Smooth muscle cell of bladder (primary cell): ENCODE measurements at places on chromosomes 12 and 14. TPM values are rescaled to one million over a fixed set of nuclear protein-coding genes. Genes with fewer than 3 reads are reported as not detected.

Gene NPAS3
- 0.28 and 0.83 TPM in 2 replicates for total RNA-seq

Gene TMEM30B
- 0.14 and 0.28 TPM in 2 replicates for total RNA-seq

Gene CELA1
- not detected in 2 replicates for total RNA-seq

Gene TMPO
- total RNA-seq: 24.5 and 25.1 TPM in 2 replicates

Gene ARHGEF40
- total RNA-seq: 16.4 and 17.3 TPM in 2 replicates

Gene TGM1
- 0.71 and 1.6 TPM in 2 replicates for total RNA-seq

Gene FAM222A
- total RNA-seq: under 0.01 and 0.09 TPM in 2 replicates

Gene LRFN5
- 1.3 and 7.4 TPM in 2 replicates for total RNA-seq

Gene TAS2R43
- 1.3 TPM in 1 of 2 replicates, not detected in the other for total RNA-seq

Gene MBIP
- 7.0 and 7.5 TPM in 2 replicates for total RNA-seq

Gene ALX1
- total RNA-seq: 1.4 and 2.5 TPM in 2 replicates

Gene DPPA3
- total RNA-seq: not detected in 2 replicates

Gene TAS2R9
- total RNA-seq: not detected in 2 replicates

Gene PROX2
- not detected in 2 replicates for total RNA-seq

Gene PPP1R1A
- not detected in 2 replicates for total RNA-seq

Gene RD3L
- total RNA-seq: not detected in 2 replicates

Gene CCDC38
- not detected in 2 replicates for total RNA-seq

Gene SLC2A13
- total RNA-seq: 25.6 and 29.9 TPM in 2 replicates

Gene CCDC196
- not detected in 2 replicates for total RNA-seq
